ENCODE measurements at places on chromosomes 3 and 15.

GRCh38 chr3:172536993-172537419 lies 13.8 kb upstream of the TNFSF10 start:
- no peak for DNase-seq

DNA sequence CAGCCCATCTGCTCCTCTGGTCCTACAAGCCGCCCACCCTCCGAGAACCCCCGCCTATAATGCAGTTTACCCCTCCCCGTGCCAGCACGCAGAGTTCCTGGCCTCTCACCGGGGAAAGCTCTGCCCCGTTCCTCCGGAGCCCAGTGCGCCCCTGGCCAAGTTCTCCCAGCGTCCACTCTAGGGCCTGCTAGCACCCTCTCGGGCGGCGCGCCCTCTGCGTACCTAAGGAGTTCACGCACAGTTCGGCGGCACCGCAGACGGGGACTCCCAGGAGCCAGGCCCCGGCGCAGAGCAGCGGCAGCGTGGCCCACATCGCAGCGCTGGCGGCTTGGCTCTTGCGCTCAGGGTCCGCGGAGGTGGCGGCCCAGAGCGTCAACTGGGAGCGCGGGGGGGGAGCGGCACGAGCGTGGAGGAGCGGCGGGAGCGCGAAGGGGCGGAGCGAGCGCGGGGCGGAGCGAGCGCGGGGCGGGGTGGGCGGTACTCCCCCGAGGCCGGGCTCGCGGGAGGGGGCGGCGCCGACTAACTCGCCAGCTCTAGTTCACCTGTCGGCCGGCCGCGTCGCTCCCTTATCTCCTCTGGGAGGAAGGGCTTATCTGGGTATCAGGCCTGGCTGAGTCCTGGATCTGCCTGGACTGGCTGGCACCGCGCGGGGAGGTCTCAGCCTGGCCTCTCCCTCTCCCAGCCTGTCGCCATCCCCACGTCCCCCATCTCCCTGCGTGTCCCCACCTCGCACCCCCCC lies at the start of gene CTSH:
Gene CTSH (minus strand): TSS at position 378 of the 739 bp plus-strand sequence. CDS start 65 bp downstream, at position 313.
- DNase-seq, result peak; percentile 54

- no peak for DNase-seq
Measured at GRCh38 chr3:12017516-12017915, 13.3 kb downstream of the SYN2 start.

GRCh38 chr3:48429960-48430707 lies at the start of gene PLXNB1:
TSS of gene PLXNB1 (minus strand) at chr3:48430086. CDS start at chr3:48424611, 5,475 bp downstream.
- no peak for DNase-seq

GRCh38 chr3:16913264-16913580 lies 28.5 kb downstream of the PLCL2 start:
- no peak for DNase-seq

Data from activated gamma-delta T cell treated with Interleukin-2 at 50 U/mL for 16 hours (primary cell).